ENCODE measurements at places on chromosomes 16 and 17.

DNA sequence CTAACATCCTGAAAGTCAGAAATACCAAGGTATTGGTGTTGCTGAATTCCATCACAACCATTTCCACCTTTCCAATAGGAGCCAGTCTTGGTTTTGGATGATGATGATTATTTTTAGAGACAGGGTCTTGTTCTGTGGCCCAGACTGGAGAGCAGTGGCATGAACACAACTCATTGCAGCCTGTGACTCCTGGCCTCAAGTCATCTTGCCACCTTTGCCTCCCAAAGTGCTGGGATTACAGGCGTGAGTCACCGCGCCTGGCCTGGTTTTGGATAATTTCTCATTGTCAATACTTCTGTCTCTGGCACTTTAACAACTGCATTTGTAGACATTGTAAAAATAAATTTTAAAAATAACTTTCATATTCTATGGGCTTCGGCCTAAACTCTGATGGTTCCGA, 22.6 kb downstream of the STAT5B start:
- no peak for DNase-seq

DNA sequence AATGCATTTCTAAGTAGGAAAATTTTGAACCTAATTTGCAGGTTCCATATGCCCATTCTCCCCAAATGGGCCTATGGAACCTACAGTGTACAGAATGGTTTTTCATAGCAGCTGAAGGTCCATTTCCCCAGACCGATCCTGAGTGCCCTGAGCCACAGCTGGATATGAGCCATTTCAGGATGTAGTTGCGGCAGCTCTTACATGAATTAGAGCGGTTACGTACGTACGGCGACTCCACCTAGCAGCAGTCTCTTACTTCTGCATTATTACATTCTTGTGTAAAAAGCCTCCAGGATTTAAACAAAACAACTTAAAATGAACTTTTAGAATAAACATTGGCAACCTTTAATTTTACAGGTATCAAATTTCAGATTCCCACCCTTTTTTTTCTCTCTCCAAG, 225.3 kb downstream of the SNX29 start:
- DNase-seq, result no peak

DNA sequence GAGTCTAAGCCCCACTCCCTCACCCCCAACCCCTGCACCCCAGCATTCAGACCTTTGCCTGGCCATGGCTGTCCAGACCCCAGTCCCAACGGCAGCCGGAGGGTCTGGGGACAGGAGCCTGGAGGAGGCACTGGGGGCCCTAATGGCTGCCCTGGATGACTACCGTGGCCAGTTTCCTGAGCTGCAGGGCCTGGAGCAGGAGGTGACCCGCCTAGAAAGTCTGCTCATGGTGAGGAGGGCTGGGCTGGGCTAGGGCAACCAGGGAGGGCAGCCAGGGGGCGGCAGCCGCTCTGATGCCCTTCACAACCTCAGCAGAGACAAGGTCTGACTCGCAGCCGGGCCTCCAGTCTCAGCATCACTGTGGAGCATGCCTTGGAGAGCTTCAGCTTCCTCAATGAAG, 14.4 kb downstream of the RIPOR1 start:
- DNase-seq, result no peak

- no peak for DNase-seq
Measured at GRCh38 chr17:75480281-75480680, 23.8 kb downstream of the TMEM94 start.

GRCh38 chr16:8646326-8647053, 25.0 kb downstream of the METTL22 start:
- no peak for DNase-seq

- DNase-seq, result no peak
Measured at GRCh38 chr16:17224879-17225281, 245.9 kb downstream of the XYLT1 start.

DNA sequence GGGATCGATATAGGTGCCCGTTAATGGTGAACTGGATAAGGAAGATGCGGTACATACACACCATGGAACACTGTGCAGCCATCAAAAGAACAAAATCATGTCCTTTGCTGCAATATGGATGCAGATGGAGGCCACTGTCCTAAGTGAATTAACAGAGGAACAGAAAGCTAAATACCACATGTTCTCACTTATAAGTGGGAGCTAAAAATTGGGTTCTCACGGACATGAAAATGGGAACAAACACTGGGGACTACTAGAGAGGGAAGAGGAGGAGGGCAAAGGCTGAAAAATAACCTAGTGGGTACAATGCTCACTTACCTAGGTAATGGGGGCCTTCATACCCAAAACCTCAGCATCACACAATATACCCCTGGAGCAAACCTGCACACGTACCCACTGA, 302.6 kb downstream of the XYLT1 start:
- no peak for DNase-seq

DNA sequence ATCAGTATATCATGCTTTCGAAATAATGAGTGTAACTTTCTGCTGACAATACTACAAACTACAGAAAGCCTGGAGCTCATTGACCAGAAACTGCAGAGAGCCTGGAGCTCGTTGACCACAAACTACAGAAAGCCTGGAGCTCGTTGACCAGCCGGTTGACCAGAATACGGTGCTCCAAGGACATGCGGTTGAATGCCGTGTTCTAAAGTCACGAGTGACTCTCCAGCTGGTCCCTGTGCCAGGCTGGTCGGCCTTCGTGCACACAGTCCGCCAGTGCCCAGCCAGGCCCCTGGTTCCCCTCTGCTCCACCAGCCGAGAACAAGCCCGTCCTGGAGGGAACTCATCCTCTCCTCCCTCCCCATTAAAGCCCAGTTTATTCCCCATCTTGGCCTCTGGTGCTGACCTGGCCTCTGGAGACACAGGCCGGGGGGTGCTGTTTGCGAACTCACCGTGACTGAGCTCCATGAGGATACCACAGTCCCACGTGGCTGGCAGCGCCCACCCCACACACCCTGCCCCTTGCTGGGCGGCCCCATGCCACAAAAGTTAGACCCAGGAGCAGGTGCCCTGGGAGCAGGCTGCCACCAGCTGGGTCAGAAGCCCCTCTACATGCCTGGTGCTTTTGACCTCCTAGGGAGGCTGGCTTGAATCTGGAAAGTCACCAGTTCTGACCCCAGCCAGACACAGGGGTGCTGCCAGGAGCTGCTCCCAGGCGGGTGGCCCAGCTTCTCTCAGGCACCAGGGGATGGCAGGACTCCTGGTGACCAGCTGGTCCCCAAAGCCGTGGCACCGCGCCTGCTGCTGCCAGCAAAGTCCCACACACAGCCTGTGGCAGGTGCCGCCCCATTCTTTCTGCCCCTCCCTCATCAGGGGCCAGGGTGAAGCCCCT, 15.5 kb upstream of the CDH15 start:
- DNase-seq, result no peak

- no peak for DNase-seq
Measured at GRCh38 chr17:17590883-17591354, 589 bp downstream of the PEMT start.

DNA sequence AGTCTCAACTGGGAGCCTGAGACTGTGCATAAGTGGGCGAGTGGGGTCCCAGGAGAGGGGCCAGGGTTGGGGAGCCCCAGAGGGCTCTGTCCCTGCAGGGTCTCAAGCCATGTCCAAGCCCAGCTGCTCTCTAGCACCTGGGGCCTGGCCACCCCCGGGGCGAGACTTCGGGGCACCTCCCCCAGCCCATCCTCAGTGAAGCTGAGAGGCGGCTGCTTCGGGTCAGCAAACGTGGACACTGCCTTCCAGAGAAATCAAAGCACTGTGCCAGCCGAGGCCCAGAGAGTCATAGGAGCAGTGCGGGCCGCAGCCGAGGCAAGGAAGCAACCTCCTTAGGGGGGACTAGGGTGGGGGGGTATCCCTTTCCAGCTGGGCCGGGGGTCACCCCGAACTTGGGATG, 77.5 kb downstream of the ENGASE start:
- no peak for DNase-seq

DNA sequence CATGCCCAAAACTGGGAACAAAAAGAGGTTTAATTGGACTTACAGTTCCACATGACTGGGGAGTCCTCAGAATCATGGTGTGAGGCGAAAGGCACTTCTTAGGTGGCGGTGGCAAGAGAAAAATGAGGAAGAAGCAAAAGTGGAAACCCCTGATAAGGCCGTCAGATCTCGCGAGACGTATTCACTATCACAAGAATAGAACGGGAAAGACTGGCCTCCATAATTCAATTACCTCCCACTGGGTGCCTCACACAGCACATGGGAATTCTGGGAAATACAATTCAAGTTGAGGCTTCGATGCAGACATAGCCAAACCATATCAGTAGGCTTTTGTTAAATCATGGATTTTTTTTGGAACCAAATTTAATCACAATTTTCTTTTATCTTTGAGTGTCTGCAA, 24.4 kb downstream of the RBL2 start:
- DNase-seq, result no peak

Measured in NCI-H2107 (cell line).